Fibroblast of lung (primary cell): ENCODE measurements at places on chromosomes 5 and 9. TPM values are rescaled to one million over a fixed set of nuclear protein-coding genes. Genes with fewer than 3 reads are reported as not detected.

GRCh38 chr9:4530375-4530774 is 40.1 kb downstream of the SLC1A1 start:
- DNase-seq, result no peak

DNA sequence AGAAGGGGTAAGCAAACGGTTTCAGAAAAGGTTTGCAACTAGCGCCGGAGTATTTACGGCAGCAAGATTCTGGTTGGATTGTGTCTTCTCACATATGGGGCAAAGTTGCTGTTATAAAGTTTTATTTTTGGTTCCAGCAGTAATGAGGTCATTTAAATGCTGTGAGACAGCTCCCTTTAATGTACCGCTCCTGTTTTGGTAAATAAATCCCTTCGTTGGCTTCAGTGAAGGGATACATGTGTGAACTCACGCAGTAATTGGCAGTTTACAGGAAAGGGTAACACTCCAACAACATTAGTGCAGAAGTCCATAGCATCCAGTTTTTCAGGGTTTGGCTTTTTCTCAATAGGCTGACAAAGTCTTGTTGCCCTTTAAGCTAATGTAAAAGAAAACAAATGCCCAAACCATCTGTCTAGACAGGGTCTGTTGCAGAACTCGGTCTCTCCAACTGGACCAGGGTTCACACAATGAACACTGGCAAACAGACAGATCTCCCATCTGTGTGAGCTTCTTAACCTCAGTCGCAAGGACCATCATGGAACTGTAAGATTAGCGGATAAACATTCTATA is 184.0 kb downstream of the GOLPH3 start:
- peak; percentile 57 for DNase-seq

DNA sequence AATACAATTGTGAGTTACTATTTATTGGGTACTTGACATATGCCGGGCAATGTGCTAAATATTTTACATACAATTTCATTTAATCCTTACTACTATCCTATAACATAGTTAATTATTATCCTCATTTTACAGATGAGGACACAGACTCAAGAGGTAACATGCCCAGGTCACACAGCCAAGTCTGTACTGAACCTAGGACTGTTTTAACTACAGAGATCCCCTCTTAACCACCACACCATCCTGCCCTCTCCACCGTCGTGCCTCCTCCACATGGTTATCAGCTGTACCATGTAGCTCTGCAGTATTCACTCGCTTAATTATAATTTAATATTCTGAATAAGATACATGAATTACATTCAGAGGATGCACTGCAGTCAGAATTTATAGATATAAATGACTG is 5.3 kb downstream of the RAB14 start:
- no peak for DNase-seq

- no peak for DNase-seq
Observed at GRCh38 chr9:100661668-100662067, 83.8 kb downstream of the CAVIN4 start.

- DNase-seq, result no peak
Observed at GRCh38 chr5:59356813-59357380, 536.6 kb downstream of the PDE4D start.

- no peak for DNase-seq
Observed at GRCh38 chr5:25027061-25027460, 382.3 kb upstream of the CDH10 start.

DNA sequence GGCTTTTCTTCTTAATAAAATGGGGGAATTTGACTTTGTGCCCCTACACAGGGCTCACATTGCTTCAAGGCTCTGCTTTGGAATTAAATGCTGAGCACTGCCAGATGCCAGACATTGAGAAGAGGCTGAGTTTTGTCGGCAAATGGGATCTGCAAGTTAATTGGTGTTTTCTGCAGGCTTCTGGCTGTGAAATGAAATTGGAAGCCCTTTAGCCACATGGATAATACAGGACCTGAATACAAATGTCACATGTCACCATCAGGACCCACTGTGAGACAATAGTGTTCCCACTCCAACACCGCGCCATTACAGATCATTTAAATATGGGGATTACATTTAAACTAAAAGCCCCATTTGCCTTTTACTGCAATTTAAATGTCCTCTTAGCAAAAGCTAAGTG is 164.4 kb downstream of the ZSWIM6 start:
- no peak for DNase-seq

Gene C9orf153
- 0.17 and 0.51 TPM in 2 replicates for total RNA-seq

Gene TICAM2
- 4.1 and 8.8 TPM in 2 replicates for total RNA-seq

DNA sequence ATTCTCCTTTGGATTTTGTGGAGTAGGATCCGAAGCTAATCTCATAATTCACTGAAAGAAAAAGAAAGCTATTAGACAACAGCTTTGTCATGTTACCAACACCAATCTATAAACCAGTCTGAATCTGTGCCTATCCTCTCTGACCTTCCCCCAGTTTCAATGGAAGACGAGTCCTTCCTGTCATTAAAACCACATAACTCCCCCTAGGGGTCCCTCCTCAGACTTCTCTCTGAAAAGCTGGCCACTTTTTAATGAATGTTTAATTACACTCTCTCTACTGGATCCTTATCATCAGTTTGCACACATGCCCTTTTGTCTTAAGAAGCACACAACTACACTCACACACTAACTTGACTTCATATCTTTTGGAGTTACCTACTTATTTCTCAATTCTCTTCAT is 98.0 kb upstream of the TSLP start:
- DNase-seq, result no peak

- peak; percentile 70 for DNase-seq
Observed at GRCh38 chr9:13023498-13023897, 248.7 kb downstream of the LURAP1L start.

DNA sequence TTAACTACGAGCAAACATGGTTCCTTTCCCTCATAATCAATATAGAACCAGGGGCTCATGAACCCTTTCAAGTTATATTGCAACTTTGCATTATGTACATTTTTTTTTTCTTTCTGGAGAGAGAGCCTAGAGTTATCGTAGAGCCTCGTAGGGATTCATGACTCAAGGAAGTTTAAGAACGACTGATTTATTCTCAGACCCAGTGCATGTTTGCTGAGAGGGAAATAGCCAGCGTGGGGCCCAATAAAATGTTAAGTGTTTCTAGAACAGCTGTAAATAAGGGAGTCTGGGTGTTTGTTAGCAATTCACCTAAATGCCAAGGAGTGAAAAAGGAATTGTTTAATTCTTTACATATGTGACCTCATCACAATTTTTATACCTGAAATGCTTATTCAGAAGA is 119.0 kb upstream of the KLF9 start:
- DNase-seq, result no peak

DNA sequence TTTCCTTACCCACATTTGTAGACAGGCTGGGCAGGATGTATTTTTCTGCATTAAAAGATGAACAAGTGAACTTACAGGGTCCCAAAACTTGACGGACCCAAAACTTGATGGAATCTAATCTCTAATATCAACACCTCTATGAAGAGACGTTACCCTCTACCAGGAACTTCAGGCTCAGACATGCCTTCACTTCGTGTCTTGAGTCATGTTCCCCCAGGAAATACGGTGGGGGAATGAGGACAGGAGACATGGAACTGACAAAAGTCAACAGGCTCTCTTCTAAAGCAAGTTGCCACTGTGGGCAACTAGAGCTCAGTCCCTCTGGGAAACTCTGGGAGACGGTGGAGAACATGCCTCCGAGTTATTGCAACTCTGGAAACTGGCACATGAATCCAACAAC is 196.1 kb downstream of the PAPPA start:
- no peak for DNase-seq

DNA sequence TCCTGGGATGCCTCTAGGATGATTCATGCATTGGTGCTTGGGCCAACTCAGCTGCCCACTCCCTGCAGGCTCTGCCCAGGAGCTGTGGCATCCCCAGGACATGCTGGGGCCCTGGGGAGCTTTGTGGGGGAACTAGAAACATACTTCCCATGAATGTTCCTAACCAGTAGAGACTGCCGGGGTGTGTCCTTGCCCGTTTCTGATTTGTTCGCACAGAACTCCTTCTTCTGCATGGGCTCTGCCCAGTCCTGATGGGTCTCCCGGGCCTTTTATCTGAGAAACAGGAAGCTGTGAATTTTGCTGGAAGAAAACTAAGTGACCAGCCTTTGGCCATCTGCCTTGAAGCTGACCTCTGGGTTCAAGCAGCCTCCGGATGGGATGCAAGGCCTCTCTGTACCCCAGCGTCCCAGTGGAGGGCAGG is 71.6 kb upstream of the RNU6ATAC start:
- peak; percentile 24 for DNase-seq

Gene CDKN2B
- 29.0 and 44.9 TPM in 2 replicates for total RNA-seq

DNA sequence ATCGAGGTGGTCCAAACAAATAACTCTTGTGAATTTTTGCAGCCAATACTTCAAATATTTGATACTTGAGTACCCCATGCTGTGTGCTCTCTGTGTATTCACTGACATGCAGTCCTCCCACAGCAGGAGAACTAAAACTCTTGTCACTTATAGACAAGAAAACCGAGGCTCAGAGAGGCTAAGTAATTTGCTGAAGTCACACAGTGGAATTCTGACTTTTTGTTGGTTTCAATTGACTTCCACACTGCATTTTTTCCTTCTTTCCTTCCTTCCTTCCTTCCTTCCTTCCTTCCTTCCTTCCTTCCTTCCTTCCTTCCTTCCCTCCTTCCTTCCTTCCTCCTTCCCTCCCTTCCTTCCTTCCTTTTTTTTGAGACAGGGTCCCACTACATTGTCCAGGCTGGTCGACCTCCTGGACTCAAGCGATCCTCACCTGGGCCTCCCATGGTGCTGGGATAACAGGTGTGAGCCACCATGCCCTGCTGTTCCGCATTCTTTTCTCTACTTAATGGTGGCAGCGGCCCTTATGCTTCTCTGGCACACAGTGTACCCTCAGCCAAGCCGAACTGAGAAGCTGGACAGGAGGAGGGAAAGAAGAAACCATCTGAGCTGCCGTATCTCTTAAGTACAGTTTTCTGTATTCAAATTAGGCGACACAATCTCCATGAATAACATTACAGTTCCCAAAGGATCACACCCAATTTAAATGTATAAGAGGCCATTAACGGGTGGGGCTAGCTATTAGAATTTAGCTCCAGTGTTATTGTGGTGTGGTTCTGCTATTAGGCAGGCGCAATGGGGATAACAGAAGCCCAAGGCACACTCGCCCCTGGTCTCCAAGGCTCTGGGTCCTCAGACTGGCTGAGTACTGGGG is 38.4 kb upstream of the GRHPR start:
- DNase-seq, result no peak
